ENCODE measurements at places on chromosomes 16 and 17.

DNA sequence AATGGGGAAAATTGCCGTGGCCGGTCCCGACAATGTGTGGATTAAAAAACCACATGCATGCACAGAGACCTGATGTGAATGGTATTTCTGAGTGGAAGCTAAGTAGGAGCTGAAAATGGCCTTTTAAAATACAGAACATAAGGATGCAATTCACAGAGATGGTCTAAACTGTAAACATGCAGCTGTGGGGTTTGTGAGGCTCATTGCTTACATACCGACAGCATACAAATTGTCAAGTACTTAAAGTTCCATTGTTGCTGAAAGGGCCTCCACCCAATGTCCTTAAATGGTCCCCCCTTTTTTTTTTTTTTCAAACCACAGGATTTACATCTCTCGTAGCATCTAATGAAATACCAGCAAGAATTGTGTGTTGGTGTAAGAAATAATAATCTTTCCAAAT, 523.2 kb downstream of the MAF start:
- DNase-seq, result no peak

- DNase-seq, result no peak
These were observed 128.3 kb upstream of the MYOCD start for GRCh38 chr17:12537436-12537835.

DNA sequence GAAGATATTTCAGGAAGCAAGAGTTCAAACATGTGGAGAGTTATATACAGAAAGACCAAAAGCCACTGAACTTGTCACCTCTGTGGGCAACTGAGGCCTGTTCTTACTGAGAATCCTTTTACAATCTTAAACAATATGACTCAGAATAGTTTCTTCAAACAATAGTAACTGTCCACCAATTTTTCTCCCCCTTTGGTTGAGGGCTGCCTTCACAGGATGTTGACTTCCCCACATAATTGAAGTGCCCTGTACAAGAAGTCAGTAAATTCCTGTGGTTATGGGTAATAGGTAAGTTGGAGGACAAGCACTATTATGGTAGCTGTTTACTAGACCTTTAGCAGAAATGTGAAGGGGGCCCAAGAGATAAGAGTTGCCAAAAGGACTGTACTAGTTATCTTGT, 215.8 kb downstream of the CDH8 start:
- DNase-seq, result no peak

DNA sequence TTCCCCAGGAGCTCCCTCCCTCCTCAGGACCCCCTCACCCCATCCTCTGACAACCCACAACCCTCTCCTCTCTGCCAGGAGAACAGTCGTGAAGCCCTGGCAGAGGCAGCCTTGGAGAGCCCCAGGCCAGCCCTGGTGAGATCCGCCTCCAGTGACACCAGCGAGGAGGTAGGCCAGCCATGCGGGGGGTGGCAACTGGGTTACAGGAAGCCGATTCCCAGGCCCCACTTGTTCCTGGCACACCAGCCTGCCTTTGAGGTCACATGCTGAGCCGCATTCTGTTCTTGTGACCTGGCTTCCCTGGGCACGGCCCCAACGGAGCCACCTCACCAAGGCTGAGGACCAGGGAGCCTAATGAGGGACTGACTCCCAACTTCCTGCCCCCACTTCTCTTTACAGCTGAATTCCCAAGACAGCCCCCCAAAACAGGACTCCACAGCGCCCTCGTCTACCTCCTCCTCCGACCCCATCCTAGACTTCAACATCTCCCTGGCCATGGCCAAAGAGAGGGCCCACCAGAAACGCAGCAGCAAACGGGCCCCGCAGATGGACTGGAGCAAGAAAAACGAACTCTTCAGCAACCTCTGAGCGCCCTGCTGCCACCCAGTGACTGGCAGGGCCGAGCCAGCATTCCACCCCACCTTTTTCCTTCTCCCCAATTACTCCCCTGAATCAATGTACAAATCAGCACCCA, 7.9 kb downstream of the NAT9 start:
- DNase-seq, result no peak

DNA sequence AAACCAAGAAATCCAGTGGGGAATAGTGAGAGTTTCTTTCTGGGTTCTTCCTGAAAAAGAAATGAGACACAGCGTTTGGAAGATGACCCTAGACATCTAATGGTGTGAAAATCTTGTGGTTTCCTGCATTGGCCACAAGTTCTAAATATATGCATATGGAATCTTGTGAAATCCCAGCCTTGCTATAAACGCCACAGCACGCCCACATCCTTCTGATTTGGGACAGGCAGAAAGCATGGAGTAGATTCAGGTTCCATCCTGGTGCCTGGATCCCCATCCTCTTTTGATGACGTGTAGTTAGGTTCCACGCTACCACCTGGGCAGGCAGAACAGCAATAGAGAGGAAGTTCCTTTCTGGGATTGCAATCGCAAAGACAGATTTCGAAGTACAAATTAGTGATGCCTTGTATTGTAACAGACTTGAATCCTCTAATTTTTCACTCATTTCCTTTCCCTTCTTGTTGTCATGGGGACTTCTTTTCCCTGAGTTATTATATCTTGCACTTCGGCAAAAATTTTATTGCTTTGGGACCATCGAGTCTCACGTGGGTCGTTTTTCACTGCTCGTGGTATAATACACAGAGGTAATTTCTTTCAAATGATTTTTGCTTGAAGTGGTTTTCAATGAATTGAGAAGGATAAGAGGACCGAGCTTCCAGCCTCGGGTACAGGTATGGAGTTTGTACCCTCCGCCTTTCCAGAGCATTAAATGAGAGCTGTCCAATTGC, 37.6 kb downstream of the HS3ST4 start:
- no peak for DNase-seq

DNA sequence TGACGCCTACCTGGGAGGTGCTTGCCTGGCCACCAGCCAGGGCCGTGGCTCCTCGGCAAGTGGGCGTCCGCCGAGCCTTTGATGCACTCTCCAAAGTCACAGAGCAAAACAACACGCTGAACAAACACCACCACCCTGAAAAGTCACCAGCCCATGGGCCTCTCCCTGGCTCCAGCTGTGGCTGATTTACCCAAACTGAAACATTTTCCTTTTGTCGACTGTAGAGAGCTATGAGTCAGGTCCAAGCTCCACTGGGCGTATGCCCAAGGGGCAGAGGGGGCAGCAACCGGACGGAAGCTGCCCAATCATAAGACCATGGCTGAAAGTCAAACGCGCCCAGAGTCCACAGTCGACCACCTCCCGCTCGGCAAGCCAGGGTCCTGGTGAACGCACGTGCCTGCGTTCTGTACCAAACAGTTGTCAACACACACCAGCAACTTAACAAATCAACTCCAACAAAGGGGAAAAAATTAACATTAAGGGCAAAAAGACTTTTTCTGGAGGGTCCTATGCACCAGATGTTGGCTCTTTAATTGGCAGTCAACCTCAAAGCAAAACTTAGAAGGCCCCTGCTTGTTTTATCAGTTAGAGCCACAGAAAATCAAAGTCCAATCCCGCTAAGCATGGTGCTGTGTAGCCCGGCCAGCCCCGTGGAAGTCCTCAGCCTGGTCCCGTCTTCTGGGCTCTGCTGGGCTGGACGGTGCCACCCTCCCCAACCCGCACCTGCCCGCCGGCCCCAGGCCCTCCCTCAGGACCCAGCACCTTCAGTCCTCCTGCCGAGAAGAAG, 47.3 kb downstream of the TBC1D16 start:
- no peak for DNase-seq

- no peak for DNase-seq
These were observed 58.9 kb downstream of the NOS2 start for GRCh38 chr17:27741361-27741861.

DNA sequence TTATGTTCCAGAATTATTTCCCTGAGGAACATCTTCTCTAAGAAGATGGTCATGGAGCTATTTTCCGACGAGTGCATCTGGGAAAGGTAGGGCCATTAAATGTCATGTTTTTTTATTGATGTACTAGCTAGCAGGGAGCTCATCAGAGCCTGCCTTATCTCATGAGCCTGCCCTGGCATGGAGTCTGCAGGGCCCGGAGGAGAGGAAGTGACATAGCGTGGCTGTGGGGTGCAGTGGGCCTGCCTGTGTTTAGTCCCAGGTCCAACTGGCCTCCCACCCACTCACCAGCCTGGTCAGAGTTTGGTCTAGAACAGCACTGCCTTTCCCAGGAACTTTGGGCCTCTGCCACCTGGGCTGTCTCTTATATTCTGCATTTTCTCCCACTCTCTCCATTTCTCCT, 389.8 kb downstream of the SNX29 start:
- no peak for DNase-seq

DNA sequence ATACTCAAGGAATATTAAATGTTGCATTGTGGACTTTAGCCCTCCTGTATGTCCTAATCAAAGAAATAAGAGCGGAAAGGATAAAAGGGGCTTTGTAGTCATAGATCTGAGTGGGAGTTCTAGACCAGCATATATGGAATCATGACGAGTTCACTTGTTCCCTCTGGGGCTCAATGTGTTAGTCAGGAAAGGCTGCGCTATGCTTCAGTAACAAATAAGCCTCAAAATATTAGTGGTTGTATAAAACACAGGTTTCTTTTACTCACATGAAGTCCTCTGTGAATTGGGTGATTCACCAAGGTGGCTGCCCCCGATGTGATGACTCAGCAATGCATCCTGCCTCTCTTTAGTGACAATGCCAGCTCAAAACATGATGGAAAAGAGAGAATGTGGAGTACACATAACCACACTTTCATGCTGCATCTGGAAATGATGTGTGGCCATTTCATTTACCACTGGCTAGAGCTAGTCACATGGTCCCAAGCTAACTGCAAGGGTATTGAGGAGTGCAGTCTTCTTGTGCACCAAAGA, 63.3 kb upstream of the IRX5 start:
- DNase-seq, result no peak

DNA sequence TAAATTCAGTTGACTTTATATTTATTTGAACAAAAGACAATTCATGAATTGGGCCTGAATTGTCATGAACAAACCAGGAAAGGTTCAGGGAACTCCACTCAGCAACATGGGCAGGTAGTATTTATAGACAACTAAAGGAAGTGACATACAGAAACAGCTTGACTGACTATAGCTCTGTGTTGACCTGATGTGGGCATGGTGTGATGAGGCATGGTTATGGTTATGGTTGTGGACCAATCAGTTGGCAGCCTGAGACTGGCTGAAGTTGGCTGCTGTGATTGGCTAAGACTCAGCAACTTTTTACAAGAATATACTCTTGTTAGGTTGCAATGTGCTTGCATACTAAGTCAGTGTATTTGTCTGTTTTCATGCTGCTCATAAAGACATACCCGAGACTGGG, 108.4 kb downstream of the HS3ST3B1 start:
- no peak for DNase-seq

DNA sequence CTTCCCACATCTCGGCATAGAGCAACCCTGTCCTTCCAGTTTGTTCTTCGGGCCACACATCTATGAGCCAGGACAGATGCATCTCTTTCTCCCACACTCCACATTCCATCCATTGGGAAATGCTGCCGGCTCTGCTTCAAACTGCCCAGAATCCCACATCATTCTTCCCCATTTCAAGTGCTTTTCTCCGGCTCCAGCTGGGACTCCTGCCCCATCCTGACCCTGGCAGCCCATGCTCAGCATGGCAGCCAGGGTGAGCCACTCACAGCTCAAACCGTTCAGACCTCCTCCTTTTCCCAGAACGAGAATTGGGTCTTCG, 132.8 kb upstream of the SDK2 start:
- no peak for DNase-seq

GRCh38 chr17:3921006-3921405, 4.7 kb upstream of the P2RX1 start:
- no peak for DNase-seq

DNA sequence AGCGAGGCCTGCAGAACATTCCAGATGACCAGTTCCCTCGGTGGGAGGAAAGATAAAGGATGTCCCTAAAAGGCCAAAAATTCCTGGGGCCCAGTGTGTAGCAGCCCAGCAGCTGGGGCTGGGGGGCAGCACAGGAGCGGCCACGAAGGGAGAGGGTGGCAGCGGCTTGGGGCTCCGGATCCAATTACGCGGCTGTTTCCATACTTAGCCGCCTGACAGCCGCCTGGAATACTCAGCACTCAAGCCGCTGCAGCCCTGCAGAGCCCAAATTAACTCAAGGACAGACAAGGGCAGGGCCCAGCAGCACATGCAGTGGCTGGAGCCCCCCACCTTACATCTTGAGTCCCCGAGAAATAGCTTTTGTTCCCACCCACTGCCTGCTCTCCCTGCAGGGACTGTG, 1.3 kb downstream of the SRL start:
- no peak for DNase-seq

- DNase-seq, result no peak
These were observed 470.1 kb downstream of the TOX3 start for GRCh38 chr16:52076801-52077201.

- DNase-seq, result no peak
These were observed 39.7 kb downstream of the SRCIN1 start for GRCh38 chr17:38565853-38566665.

DNA sequence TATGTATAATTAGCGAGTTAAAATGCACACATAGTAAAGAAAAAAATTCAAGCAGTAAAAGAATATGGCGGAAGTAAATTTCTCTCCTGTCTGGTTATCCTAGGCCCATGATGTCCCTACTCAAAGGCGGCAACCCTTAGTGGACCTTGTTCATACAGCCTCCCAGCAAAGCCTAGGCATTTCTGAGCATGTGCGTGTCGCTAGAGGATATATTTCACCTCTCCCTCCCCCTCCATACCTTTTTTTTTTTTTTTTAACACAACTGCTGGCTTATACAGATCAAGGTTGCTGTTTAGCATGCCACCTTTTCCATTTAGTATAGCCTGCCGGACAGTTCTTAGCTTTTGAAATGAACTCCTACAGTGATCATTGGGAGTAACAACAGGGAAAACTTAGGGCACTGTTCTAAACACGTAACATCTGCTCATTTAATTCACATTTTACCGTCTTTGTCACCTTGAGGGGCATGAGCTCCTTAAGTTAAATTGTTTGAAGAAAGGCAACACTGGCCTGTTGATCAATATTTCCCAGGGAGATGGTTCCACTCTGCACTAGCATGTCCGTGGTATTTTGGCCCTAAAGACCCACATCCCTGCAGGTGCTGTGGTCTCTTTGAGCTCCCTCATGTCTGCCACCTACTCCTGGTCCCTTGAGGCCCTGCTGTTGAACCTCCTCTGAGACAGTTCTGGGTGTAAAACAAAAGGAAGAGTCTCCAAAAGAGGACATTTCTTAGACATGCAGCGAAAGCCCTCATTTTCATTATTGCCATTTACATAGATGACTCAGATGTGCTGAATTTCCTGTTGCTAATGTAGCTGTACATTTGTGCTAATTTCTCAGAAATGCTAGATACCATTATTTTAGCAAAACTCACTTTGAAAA, 4.1 kb upstream of the TNFRSF13B start:
- no peak for DNase-seq

- no peak for DNase-seq
These were observed 4.7 kb downstream of the CHD3 start for GRCh38 chr17:7893187-7893880.
